Stimulated activated CD8-positive, alpha-beta memory T cell treated with anti-CD3 and anti-CD28 coated beads, Interleukin-2, amount 100 ng/mL, for 48 hours (primary cell): ENCODE measurements at places on chromosomes 2 and 18.

GRCh38 chr18:32386471-32386870 is 84.2 kb downstream of the GAREM1 start:
- no peak for DNase-seq

- DNase-seq = no peak
Observed at GRCh38 chr2:85091838-85092237, 41.4 kb upstream of the TCF7L1 start.

DNA sequence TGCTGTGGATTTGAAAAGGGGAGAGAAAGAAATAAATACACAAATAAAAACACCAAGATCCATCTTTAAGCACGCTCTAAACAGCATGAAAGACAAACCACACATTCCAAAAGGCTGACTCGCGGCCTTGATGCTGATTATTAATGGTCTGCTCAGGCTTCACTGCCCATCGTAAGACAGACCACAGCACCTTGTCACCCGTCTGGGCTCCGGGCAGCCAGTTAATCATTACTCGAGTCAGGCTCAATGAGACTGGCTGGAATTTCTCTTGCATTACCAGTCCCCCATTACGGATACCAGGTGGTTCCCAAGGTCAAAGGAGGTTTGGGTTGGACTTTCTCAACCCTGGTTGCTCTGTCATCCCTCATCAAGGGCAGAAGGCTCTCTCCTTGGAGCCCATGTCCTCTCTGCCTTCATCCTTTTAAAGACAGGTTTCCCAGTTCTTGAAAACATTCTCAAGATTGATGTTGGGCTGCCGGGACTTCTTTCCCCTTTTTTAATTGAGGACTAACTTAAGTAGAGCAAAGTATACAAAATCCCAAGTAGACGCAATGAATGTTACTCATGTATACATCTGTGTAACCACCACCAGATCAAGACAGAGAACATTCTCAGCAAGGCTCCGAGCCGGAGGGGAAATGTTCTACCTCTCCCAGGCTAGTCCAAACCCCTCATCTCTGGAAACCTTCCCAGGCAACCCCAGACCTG is 8.1 kb downstream of the SMAD7 start:
- no peak for DNase-seq

DNA sequence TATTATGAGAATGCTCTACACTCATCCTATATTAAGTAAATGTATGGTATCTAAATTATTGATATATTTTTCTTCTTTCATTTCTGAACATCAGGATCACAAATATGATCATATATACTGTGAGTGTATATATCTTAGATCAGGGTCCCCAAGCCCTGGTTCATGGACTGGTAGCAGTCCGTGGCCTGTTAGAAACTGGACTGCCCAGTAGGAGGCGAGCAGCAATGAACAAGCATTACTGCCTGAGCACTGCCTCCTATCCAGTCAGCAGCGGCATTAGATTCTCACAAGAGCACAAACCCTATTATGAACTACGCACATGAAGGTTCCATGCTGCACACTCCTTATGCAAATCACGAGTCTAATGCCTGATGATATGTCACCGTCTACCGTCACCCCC is 1247.1 kb upstream of the NXPH2 start:
- DNase-seq = no peak

DNA sequence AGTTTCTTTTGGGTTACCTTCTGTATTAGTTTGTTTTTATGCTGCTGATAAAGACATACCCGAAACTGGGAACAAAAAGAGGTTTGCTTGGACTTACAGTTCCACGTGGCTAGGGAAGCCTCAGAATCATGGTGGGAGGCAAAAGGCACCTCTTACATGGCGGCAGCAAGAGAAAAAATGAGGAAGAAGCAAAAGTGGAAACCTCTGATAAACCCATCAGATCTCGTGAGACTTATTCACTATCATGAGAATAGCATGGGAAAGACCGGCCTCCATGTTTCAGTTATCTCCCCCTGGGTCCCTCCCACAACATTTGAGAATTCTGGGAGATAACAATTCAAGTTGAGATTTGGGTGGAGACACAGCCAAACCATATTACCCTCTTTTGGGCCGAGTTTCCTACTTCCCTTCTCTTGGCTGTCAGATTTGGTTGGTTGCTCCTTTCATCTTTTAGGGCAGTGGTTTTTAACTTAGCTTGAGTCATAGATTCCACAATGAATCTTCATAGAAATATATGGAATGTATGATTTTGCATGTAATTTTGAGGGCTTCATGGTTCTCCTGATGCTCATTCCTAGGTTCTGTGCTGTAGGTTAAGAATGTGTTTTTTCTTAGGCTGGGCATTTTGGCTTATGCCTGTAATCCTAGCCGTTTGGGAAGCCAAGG is 44.2 kb downstream of the CEP192 start:
- no peak for DNase-seq

- no peak for DNase-seq
Observed at GRCh38 chr18:45482286-45482685, 133.0 kb upstream of the SLC14A2 start.

DNA sequence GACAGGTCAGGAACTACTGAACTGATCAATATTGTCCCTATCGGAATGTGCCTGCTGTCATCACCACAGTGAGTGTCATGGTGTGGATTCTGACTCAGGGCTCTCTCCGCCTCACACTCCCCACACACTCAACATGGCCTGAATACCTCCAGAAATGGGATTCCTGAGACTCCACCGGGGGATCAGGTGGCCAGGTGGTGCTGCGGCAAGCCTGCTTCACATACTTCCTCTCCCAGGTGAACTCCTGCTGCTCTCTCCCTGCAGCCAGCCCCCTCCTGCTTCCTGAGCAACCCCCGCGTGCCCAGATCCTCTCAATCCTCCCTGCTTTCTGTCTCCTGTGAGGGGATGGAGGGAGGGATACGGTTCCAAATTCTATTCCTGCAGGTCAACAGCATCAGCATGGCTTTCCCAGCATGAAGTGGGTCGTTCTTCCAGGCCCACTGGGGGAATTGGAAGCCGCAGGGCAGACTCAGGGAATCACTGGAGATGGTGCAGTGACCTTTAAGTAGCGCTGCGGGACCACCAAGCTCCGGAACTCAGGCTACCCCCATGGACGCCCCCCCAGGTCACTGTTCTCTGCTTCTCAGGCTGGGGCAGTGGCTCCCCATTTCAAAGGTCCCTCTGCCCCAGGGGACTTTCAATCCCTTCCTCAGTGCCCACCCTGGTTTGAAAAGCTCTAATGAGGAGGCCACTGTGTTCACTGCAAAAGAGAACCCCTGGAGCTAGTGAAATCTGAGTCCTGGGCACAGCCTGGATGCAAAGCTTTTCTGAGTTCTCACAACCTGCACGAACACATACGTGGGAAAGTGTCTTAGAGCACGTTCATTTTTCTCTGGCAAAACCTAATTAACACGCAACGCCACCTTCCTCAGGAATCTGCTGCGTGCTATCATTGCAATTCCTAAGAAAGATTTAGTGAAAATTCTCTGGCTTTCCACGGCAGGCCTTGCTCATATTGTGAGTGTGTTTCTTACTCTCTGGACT is 168.4 kb downstream of the ZFP36L2 start:
- DNase-seq = no peak

DNA sequence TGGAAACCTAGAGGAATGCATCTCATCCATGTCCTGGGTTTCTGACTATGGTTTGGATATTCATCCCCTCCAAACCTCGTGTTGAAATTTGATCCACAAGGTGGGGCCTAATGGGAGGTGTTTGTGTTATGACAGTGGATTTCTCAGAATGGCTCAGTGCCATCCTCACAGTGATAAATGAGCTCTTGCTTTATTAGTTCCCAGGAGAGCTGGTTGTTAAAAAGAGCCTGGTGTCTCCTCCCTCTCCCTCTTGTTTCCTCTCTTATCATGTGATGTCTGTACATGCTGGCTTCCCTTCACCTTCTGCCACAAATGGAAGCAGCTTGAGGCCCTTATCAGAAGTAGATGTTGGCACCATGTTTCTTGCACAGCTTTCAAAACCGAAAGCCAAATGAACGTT is 424.3 kb downstream of the DCC start:
- DNase-seq = no peak

DNA sequence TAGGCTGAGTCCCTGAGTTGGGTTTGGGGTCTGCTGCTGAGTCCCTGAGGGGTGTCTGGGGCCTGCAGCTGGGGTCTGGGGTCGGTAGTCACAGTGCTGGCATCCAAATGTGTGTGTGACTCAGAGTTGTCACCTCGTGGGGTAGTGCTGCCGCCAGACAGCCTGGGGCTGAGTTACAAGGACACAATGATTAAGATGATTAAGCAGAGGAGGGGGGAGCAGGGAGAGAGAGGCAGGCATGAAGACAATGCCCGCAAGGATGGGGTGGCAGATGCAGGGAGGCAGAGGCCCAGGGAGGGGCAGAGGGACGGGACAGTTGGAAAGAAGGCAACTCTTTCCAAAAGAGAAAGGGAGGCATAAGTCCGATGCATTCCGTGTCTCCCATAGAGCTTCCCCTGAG is 120.2 kb downstream of the CELF4 start:
- no peak for DNase-seq

DNA sequence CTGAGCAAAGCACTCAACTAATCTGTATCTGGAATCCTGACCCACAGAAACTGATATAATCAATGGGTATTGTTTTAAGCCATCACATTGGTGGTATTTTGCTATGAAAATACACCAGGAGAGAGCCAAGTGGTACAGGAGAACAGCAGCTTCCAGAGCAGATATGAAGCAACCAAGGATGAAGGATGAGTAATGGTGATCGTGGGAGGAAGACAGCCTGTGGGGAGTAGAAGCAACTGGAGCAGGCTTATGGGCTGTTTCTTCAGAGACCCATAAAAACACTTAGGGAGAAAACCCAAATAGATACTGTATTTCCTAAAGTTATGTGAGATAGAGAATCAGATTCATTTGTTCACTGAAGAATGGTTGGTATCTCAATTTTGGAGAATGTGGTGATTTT is 330.8 kb downstream of the NUP35 start:
- no peak for DNase-seq

- no peak for DNase-seq
Observed at GRCh38 chr2:212494418-212495020, 44.1 kb downstream of the ERBB4 start.
